ENCODE measurements at places on chromosomes 6 and 20.

DNA sequence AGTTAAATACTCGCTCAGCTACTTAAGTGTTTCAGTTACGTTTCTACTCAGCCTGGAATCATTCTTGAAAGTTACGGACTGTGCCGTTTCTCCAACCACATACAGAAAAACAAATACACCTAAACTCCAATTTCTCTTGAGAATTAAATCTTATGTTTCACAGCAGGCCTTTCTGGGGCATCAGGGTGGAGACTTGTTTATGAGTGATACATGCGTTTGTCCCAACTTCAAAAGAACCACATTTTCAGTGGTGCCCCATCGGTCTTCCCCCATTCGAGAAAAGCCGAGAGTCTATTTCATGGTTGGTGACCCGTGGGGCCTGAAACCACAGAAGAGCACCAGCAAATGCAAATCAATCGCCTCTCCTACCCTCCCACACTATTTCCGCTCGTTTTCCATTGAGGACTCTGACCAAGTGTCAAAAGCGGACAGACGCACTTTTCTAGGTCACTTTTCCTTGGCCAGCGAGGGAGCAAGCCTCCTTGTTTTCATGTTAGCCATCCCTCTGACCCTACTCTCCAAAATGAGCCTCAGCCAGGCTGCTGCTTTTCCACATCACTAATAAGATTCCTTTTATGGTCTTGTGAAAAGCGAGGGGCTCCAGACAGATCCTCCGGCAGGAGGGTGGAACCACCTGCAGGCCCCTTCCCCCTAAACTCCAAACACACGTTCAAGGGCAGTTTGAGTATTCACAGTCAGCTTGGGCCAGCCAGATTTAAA, 3.1 kb downstream of the JAG1 start:
- DNase-seq = no peak

- no peak for DNase-seq
Observed at GRCh38 chr20:33012327-33013189, 5.1 kb downstream of the BPIFB2 start.

DNA sequence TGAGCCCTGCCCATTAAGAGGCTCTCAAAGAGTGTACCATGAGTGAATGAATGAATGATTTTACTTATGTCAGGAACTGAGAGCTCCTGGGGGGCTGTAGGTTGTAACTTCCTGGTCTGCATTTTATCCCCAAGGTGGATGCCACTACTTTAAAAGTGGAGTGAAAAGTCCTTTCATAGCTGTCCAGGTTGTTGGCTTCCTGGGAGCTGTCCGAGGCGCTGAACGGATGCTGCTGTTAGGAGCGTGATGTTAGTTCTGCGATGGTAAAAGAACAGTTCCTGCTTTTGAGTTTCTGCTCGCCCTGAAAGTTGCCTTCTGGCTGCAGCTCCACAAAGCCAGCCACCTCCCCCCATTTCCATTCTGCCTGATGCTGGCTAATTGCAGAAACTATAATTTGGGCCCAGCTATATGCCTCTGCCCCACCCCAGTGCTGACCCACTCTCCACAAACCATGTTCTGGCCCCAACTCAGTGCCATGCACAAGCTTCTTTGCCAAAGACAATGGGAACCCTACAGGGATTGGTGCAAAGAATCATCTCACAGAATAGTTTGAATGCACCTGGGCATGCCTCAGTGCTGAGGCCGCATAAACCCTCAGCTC, 330.9 kb upstream of the CDH4 start:
- peak; percentile 18 for DNase-seq

DNA sequence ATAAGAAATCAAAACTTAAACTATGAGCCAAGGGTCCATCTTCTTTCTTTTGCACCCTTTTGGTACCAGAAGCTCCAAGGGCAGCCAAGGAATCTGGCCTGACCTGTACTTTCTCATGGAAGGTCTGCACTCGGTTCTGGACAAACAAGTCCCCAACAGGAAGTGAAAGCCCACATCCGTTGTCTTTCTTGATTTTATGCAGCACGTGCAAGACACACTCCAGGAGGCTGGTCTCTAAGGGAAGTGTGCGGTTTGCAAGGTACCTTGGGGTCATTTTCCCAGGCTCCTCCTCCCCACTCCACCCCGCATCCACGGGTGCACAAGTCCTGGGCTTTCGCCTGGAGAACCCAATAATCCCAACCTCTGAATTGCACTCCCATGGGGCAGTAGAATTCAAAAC, 101.9 kb downstream of the NFATC2 start:
- DNase-seq = no peak

DNA sequence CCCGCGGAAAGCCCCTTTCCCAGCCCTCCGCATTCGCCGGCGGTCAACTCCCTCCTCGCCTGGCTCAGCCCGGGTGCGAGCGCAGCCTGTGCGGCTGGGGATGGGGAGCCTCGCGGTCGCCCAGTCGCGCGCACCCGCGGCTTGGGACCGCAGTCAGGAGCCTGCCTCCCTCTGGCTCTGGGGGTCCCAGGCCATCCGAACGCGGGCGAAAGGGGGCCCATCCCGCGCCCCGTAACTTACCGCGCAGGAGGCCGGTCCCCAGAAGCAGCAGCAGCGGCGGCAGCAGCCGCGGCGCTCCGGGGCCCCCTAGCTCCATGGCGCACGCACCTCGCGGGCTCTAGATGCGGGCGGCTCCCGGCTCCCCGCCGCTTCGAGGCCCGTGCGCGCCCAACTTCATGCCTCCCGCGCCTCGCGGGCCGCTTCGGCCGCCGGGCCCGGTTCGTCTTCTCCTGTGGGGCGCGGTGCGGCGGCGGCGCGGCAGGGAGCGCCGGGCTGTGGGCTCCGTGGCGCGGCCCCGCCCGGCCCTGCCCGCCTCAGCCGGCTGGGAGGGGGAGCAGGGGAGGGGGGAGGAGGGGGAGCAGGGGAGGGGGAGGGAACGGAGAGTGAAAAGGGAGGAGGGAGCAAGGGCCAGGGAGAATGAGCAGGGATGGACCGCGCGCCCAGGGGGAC, at the start of gene CHRNA4:
TSS of gene CHRNA4 (minus strand) at position 500 of the 669 bp plus-strand sequence. CDS start at position 316, 184 bp downstream.
- DNase-seq = no peak
